ENCODE measurements at places on chromosomes 6 and 20.

- DNase-seq = no peak
Observed at GRCh38 chr20:60527656-60528055, 569.4 kb downstream of the CDH26 start.

DNA sequence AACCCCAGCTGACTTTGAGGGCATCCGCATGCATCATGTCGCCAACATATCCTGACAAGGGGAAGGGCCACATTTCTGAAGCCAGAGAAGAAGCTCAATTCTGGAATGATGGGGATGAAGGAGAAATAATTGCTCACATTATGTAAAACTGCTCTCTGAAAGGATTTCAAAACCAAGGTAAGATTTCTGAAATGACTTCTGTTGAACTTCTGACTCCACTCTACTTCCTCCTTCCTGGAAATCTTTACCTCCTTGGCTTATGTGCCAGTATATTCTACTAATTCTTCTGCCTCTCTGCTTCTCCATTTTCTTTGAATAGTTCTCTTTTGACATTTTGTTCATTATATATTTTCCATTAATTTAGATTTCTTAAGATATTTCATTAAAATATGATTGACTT lies 31.9 kb downstream of the HLA-DPB1 start:
- DNase-seq = no peak

- DNase-seq = no peak
Observed at GRCh38 chr20:20956513-20956931, 149.6 kb downstream of the LINC00237 start.

DNA sequence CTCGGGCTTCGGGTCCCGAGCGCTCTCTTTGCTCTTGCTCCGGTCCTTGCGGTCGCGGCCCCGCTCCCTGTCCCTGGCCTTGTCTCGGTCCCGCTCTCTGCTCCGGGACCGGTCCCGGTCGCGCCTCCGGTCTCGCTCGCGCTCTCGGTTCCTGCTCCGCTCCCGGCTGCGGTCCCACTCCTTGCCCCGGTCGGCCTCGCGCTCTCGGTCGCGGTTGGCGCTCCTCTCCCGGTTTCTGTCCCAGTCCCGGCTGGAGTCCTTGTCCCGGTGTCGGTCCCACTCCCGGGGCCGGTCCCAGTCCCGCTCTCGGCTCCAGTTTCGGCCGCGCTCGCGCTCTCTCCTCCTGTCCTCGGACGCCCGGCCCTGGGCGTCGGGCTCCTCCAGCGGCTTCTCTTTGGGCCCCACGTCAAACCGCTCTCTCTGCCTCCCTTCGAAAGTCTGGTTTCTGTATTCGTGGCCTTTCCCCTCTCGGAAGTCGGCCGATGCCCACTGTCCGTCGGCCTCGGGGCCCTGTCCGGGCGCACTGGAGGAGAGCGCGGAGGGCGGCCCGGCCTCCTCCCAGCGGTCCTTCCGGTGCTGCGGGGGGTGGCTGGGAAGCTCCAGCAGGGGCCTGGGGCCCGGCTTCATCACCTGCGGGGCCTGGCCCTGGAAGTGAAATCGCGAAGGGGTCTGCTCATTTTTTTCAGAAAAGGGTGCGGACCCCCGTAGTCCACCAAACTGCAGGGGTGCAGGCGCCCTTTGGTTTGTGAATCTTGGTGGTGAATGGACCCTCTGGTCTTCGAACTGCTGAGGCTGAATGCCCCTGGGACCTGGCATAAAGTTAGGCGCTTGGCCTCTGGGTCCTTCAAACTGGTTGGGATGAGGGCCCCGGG lies 17.9 kb upstream of the TCFL5 start:
- no peak for DNase-seq

- DNase-seq = no peak
Observed at GRCh38 chr6:114577109-114577508, 234.3 kb upstream of the HS3ST5 start.

DNA sequence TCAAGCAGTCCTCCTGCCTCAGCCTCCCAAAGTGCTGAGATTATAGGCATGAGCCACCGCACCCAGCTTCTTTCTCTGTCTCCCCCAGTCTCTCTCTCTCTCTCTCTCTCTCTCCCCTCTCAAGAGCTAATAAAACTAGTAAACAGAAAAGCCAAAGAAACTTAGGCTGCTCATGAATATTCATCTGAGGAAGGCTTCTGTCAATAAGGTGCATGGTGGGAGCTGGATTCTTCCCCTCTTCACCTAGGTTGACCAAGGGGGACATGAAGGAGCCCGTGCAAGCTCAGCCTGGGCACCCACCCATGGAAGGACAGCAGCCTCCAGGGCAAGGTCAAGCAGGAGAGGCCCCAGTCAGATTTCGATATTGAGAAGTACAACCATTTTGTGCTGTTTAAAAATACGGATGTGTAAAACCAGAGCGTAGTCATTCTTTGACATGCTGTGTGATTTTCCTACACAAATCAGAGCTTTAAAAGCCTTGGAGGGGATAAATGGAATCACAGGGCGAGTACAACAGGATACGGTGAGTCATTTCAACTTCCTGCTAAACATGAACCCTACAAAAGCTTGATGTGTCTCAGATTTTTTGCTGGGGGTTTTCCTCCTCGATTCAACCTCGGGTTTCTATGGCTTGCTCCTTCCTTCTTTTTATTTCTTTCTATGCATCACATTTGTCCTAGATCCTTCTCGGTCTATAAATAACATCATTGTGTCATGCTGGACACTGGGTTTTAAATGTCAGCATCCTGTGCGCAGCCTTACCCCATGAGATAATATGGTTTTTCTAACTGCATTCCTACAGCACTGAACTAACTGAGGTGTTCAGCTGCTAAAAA lies 368.9 kb upstream of the JARID2 start:
- no peak for DNase-seq
